ENCODE measurements at places on chromosomes 3 and 15. TPM values are rescaled to one million over a fixed set of nuclear protein-coding genes. Genes with fewer than 3 reads are reported as not detected.
A peak's percentile ranks its signal among the peaks of the same experiment; 100 is the strongest.

The ADAMTS7 gene
- 0.42 TPM for total RNA-seq

The MELTF gene
- total RNA-seq, result 5.9 TPM

The CD200 gene
- 8.4 TPM for total RNA-seq

The SLC2A2 gene
- not detected for total RNA-seq

The HDC gene
- 4.4 TPM for total RNA-seq

The LRRC2 gene
- total RNA-seq, result 1.1 TPM

The ARL13B gene
- 9.0 TPM for total RNA-seq

The KIF9 gene
- 6.5 TPM for total RNA-seq

The PRR23A gene
- total RNA-seq, result not detected

The CRYGS gene
- 2.0 TPM for total RNA-seq

The SAMMSON gene
- total RNA-seq, result not detected

GRCh38 chr3:175489406-175489805 is 630.3 kb downstream of the NAALADL2 start:
- H3K27ac ChIP-seq, result no peak overlapping the region
- no peak for DNase-seq
- no peaks in the 10 kb centered on the region for H3K4me1 ChIP-seq
- H3K4me3 ChIP-seq, result no peak overlapping the region

- H3K4me3 ChIP-seq, result no peak overlapping the region
- DNase-seq, result no peak
- H3K27ac ChIP-seq, result no peak overlapping the region
- H3K36me3 ChIP-seq, result no peaks in the 10 kb centered on the region
- no peaks in the 10 kb centered on the region for H3K27me3 ChIP-seq
These were observed 880.2 kb downstream of the OTOL1 start for GRCh38 chr3:162376761-162377160.

DNA sequence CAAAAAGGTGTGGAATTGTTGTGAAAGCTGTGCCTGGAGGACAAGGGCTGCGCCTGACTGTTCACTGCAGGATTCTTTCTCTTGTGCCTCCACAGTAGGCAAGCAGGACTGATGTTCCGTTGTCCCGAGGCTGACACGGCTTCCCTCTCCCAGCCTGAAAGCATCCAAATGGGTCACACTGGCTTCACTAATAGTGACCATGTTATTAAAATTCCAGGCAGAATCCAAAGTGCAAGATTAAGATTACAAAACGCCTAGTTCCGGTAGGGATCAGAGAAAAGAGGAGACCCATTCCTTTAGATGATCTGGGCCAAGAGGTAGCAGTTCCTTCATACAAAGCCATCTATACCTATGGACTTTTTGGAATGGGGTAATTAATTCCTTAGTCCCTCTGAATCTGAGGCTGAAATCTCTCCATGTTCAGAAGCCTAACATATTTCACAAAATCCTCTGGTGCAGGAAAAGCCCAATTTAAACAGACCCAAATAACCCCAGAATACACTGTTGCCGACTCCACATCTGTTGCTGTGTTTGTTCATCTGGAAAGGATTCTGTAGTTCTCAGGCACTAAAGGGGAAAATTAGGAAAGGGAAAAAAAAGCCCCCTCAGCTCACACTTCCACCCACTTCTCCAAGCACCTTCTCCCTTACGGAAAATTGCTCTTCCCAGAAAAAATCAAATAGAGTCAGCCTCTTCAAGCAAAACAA is 145.9 kb downstream of the RORA start:
- no peak for DNase-seq
- H3K4me1 ChIP-seq, result no peaks in the 10 kb centered on the region
- no peak overlapping the region for H3K4me3 ChIP-seq

GRCh38 chr3:114644367-114644766 is 350.5 kb downstream of the TIGIT start:
- no peaks in the 10 kb centered on the region for H3K27me3 ChIP-seq
- no peaks in the 10 kb centered on the region for H3K36me3 ChIP-seq
- no peak overlapping the region for H3K27ac ChIP-seq
- DNase-seq, result no peak
- H3K4me3 ChIP-seq, result no peak overlapping the region
- H3K4me1 ChIP-seq, result no peaks in the 10 kb centered on the region

DNA sequence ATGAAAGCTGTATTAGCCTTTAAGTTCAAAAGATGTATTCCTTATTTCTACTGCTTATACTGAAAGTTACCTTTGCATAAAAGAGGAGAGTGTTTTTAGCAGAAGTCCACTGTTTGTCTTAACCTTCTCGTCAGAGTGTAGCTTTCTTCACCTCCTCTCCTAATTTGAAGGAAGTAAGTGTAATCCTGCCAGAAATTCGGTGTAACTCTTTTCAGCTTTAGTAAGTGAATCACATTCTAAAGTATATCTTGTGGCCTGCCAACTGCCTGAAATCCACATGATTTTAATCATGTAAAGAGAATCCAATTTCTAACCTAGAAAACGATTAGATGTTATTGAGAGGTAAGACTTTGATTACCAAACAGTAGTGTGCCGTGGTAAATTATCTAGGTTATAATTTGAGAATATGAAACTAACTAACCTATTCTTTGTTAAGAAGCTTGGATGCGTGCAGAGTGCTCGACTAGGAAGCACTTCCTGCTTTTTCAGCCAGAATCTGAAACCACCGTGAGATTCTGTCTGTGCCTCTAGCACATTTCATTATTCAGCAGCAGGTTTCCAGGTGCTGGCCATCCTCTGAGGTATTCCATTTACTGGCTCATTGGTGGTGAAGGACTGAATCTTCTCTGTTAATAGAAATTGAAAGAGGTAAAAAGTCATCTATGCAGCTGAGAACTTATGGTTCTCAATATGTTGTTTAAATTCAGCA is 7.5 kb downstream of the GYG1 start:
- H3K4me1 ChIP-seq, result peaks cover 16% of the 10 kb centered on the region
- no peak for DNase-seq
- H3K4me3 ChIP-seq, result no peak overlapping the region
- H3K27ac ChIP-seq, result peak overlapping the region; percentile 18

DNA sequence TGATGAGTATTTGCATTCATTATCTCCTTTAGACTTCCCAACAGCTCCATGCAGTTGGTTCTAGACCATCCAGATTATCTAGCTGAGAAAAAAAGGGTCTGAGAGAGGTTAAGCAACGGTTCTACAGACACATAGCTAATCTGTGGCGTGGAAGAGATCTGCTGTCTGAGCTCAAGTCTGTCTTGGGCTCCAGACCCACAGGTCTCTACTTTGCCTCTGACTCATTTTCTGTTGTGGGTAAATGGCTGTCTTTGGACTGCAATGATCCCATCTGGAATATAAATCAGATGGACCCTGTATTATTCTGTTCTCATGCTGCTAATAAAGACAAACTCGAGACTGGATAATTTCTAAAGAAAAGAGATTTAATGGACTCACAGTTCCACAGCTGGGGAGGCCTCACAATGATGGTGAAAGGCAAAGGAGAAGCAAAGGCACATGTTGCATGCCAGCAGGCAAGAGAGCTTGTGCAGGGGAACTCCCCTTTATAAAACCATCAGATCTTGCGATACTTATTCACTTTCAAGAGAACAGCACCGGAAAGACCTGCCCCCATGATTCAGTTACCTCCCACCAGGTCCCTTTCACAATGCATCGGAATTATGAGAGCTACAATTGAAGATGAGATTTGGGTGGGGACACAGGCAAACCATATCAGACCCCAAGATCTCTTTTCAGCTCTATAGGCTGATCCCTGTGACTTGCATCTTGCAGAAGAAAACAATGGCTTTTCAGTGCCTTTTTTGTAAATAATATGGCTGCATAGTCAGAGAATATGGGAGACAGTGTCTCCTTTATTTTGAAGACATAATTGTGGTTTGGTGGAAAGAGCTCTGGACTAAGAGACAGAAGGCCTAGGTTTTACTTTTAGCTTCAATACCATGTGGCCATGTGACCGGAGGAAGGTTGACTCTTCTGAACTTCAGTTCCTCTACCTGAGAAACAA is 24.7 kb downstream of the CEMIP start:
- peaks cover 4% of the 10 kb centered on the region for H3K4me1 ChIP-seq
- no peak overlapping the region for H3K27ac ChIP-seq
- no peak overlapping the region for H3K4me3 ChIP-seq
- H3K36me3 ChIP-seq, result no peaks in the 10 kb centered on the region
- DNase-seq, result no peak

- H3K4me1 ChIP-seq, result no peaks in the 10 kb centered on the region
- no peak overlapping the region for H3K27ac ChIP-seq
- peaks cover 8% of the 10 kb centered on the region for H3K36me3 ChIP-seq
- peak overlapping the region; percentile 8 for H3K4me3 ChIP-seq
- no peaks in the 10 kb centered on the region for H3K27me3 ChIP-seq
These were observed 138.8 kb downstream of the SNRPN start for GRCh38 chr15:25093455-25094029.

- no peak overlapping the region for H3K4me3 ChIP-seq
- no peaks in the 10 kb centered on the region for H3K36me3 ChIP-seq
- no peaks in the 10 kb centered on the region for H3K4me1 ChIP-seq
- no peak for DNase-seq
- no peak overlapping the region for H3K27ac ChIP-seq
These were observed 346.6 kb downstream of the ERC2 start for GRCh38 chr3:56121716-56122115.

DNA sequence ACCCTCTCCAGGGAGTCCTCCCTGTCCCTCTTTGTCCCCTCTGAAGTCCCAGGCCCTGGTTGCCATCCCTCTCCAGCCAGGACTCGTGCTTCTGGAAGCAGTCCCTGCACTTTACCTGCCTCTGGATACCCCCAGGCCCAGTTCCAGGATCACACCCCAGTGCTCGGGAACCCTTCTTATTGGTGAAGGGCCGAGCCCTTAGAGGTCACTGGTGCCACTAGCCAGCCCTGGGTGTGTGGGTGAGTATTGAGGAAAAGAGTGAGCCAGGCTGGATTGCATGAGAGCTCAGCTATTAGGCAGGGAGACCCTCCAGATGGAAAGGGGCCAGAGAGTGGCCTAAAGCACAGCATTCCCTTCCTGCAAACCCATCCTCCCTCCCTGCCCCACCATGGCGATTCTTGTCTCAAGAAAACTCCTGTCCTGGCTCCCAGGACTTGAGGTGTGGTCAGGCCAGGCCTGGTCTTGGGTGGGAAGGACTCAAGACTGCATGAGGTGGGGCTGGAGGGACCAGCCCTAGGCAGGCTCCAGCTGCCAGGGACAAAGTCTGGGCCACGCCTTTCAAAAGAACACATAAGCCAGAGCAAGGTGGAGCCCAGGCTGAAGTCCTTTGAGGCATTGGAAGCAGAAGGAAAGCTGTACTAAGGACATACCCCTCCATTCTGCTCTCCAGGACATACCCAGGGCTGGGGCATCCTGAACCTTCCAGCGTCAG is 4.8 kb upstream of the PHGR1 start:
- H3K27me3 ChIP-seq, result no peaks in the 10 kb centered on the region
- no peak overlapping the region for H3K4me3 ChIP-seq
- no peak overlapping the region for H3K27ac ChIP-seq
- peaks cover 33% of the 10 kb centered on the region for H3K4me1 ChIP-seq
- no peak for DNase-seq
- no peaks in the 10 kb centered on the region for H3K36me3 ChIP-seq

DNA sequence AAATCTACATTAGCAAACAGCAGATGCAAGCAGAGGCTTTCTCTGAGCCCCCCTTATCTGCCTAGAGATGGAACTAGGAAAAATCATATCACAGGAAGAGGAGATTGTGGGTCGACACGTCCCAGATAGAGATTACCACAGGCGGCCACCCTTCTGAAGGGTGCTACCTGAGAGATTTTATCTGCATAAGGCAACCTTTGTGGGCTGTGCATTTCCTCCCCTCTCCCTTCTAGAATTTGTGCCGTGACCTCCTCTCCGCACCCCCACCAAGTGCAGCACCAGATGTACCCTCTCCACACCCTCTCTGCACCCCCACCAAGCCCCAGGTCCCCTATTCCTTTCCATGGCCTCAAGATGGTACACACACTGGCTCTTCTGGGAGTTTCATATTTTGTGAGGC is 27.4 kb downstream of the METTL6 start:
- no peaks in the 10 kb centered on the region for H3K36me3 ChIP-seq
- H3K27ac ChIP-seq, result no peak overlapping the region
- H3K27me3 ChIP-seq, result no peaks in the 10 kb centered on the region
- no peak for DNase-seq
- H3K4me1 ChIP-seq, result no peaks in the 10 kb centered on the region
- H3K4me3 ChIP-seq, result no peak overlapping the region

DNA sequence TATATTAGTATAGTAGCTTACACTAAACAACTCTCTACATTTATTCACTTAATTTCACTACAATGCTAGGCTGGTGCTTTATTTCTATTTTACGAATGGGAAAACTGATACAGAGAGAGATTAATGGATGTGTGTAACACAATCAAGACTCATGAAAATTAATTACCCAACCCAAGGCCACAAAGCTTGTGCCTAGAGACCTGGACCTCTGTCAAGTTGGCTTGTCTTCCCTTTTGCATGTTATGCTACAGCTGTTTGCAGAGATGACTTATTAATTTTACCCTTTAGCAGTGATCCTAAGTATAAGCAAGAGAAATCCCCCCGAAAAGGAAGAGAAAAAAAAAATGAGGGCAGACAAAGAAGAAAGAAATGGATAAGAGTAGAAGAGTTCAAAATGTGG is 162.5 kb downstream of the C3orf38 start:
- H3K27ac ChIP-seq, result no peak overlapping the region
- no peak for DNase-seq
- no peaks in the 10 kb centered on the region for H3K36me3 ChIP-seq
- no peak overlapping the region for H3K4me3 ChIP-seq

- H3K27me3 ChIP-seq, result no peaks in the 10 kb centered on the region
- H3K4me3 ChIP-seq, result no peak overlapping the region
- DNase-seq, result no peak
- no peaks in the 10 kb centered on the region for H3K36me3 ChIP-seq
These were observed 53.5 kb downstream of the TLNRD1 start for GRCh38 chr15:81054236-81054635.

DNA sequence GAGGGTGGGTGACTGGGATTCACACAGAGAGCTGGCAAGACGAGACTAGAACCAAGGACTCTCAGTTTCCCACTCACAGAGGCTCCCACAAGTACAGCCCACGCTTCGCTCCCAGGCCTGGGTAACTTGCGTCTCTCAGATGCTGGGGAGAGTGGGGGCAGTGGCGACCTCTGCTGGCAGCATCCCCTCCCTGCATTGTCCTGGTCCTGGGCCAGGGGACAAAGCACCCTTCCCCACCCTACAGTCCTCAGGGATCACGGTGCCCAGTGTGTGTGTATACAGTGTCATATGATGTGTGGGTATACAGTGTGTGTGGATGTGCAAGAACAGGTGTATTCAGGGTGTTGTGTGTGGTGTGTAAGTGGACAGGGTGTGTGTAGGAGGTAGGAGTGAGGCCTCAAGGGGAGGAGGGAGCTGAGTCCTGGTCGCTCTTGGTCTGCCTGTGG is 12.8 kb downstream of the VILL start:
- no peak for DNase-seq
- H3K27me3 ChIP-seq, result no peaks in the 10 kb centered on the region
- no peak overlapping the region for H3K27ac ChIP-seq
- H3K4me1 ChIP-seq, result peaks cover 8% of the 10 kb centered on the region
- H3K4me3 ChIP-seq, result no peak overlapping the region

Data from esophagus squamous epithelium (tissue), 5 donors.